ENCODE measurements at places on chromosomes 2 and 18. TPM values are rescaled to one million over a fixed set of nuclear protein-coding genes. Genes with fewer than 3 reads are reported as not detected.

DNA sequence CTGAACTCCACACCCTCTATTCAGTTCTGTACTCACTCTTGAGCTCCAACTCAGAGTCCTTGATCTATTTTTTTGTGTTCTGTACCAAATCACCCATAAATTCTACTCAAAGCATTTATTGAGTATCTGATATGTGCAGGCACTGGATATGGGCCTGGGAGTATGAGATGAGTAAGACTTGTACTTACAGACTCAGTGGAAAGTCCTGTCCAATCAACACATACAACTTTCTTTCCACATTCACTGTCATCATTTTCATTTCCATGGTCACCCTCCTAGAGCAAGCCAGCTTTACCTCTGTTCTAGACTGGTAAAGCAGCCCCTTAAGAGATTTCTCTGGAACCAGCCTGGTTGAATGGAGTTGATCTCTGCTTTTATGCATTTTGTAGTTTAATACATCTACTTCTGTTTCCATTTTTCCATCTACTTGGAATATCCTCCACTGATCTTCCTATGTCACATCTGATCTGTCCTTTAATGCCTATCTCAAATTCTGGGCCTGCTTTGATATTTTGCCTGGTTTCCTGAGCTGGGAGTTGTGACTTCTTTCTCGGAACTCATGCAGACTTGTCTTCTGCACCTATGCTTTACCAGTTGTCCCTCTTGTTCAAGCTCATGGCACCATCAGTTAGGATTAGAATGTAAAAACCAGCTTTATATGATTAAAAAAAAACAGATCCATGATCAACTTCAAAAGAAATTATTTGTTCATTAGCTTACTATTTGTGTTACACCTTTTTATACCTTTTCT, 96.9 kb upstream of the GLS start:
- DNase-seq, result no peak
- no peak overlapping the region for H3K4me3 ChIP-seq
- H3K4me1 ChIP-seq, result no peaks in the 10 kb centered on the region
- no peak overlapping the region for H3K27ac ChIP-seq

The ESCO1 gene
- 35.7 TPM for total RNA-seq

GRCh38 chr18:39521164-39521563, 1955.6 kb upstream of the CELF4 start:
- DNase-seq, result no peak
- no peaks in the 10 kb centered on the region for H3K4me1 ChIP-seq
- no peaks in the 10 kb centered on the region for H3K27me3 ChIP-seq
- no peaks in the 10 kb centered on the region for H3K36me3 ChIP-seq

- H3K36me3 ChIP-seq, result no peaks in the 10 kb centered on the region
- H3K27me3 ChIP-seq, result no peaks in the 10 kb centered on the region
- H3K4me1 ChIP-seq, result no peaks in the 10 kb centered on the region
- no peak overlapping the region for H3K27ac ChIP-seq
- H3K4me3 ChIP-seq, result no peak overlapping the region
Measured at GRCh38 chr2:9463698-9464034, 10.7 kb upstream of the IAH1 start.

The ST6GAL2 gene
- total RNA-seq, result not detected

DNA sequence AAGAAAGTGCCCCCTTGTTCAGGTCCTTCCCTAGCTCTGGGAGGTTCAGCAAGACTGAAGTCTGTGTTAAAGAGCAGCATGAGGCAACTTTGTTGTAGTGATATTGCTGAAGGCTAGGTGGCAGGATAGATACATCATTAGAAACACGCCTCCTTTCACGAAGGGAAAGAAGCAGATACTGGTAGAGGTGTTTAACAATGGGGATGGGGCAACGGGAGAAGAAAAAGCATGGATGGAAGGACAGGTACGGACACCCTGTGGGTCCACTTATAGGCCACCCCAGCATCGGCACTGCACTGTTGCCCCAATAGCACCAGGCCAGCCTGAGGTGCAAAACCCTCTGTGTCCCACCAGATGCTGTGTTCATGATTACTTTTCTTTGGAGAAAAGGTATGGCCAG, 3.5 kb upstream of the IGFBP5 start:
- no peaks in the 10 kb centered on the region for H3K4me1 ChIP-seq
- no peaks in the 10 kb centered on the region for H3K36me3 ChIP-seq
- no peak overlapping the region for H3K27ac ChIP-seq
- no peak overlapping the region for H3K4me3 ChIP-seq
- DNase-seq, result no peak
- H3K27me3 ChIP-seq, result no peaks in the 10 kb centered on the region

DNA sequence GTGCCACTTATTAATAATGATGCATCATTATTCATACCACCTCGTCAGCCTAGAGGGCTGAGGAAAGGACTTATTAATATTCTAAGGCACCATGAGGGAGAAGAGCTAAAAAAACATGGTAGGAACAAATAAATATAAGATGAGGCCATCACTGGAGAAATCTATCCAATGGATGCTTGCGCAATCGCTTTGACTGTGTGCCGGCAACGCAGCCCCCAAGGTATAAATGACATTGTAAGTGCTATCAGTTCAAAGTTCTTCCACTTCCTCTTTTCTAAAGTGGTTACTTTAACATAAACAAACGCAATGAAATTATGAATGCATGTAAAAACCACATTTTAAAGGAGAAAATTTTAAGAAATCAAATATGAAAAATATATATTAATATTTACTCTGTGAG, 164.6 kb downstream of the EIPR1 start:
- H3K27me3 ChIP-seq, result no peaks in the 10 kb centered on the region
- H3K27ac ChIP-seq, result no peak overlapping the region
- peaks cover 7% of the 10 kb centered on the region for H3K36me3 ChIP-seq
- H3K4me1 ChIP-seq, result no peaks in the 10 kb centered on the region
- no peak overlapping the region for H3K4me3 ChIP-seq

DNA sequence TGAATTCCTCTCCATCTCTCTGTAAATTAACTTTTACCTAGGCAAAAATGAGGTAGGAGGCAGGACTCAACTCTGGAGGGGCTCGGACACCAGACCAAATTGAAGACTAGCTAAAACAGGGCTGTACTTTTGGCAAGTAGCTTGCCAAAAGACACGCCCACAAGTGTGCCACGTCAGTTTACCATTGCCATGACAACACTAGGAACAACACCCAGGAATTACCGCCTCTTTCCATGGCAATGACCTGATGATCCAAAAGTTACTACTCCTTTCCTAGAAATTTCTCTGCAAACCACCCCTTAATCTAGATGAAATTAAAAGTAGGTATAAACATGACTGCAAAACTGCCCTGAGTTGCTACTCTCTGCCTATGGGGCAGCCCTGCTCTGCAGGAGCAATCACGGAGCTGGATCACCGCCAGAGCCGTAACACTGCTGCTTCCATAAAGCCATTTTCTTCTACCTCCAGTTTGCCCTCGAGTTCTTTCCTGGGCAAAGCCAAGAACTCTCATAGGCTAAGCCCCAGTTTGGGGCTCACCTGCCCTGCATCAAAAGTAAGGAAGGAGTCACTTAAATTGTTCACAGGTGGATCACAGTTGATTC, 66.0 kb upstream of the FAM136A start:
- DNase-seq, result no peak
- H3K27ac ChIP-seq, result no peak overlapping the region
- H3K27me3 ChIP-seq, result no peaks in the 10 kb centered on the region
- no peaks in the 10 kb centered on the region for H3K36me3 ChIP-seq
- no peaks in the 10 kb centered on the region for H3K4me1 ChIP-seq

DNA sequence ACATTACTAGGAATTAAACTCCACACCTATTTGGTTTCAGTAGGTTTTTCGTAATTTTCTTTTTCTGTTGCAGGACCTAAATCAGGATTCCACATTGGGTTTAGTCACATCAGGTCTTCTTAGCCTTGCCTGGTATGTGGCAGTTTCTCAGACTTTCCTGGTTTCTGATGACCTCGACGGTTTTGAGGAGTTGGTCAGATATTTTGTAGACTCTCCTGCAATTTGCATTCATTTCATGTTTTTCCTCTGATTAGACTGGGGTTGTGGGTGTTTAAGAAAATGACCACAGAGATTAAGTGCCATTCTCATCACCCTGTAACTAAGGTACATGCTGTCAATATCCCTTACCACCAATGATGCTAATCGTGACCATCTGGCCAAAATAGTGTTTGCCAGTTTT, 97.3 kb upstream of the ST6GAL2 start:
- no peak overlapping the region for H3K4me3 ChIP-seq

DNA sequence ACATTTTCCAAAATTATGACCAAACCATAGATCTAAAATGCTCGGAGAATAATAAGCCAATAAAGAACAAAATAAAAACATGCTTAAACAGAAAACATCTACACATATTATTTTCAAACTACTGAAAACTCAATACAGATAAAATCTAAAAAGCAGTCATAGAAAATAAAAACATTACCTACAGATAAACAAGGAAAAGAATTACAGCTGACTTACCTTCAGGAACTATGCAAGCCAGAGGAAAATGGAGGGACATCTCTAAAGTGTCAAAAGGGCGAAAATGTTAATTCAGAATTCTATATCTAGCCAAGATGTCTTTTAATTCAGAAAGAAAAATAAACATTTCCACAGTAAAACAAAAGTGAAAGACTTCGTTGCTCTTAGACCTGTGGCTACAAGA, 112.9 kb upstream of the GYPC start:
- no peaks in the 10 kb centered on the region for H3K27me3 ChIP-seq
- no peak overlapping the region for H3K4me3 ChIP-seq
- no peaks in the 10 kb centered on the region for H3K4me1 ChIP-seq
- no peak overlapping the region for H3K27ac ChIP-seq
- DNase-seq, result no peak
- H3K36me3 ChIP-seq, result no peaks in the 10 kb centered on the region

The MLPH gene
- 118 TPM for total RNA-seq

The ST8SIA5 gene
- total RNA-seq, result 0.09 TPM

The UPP2 gene
- total RNA-seq, result not detected

The MOCOS gene
- 22.8 TPM for total RNA-seq

The ZNF142 gene
- 42.7 TPM for total RNA-seq

- no peak for DNase-seq
- peak overlapping the region; percentile 46 for H3K27ac ChIP-seq
- H3K36me3 ChIP-seq, result no peaks in the 10 kb centered on the region
- no peaks in the 10 kb centered on the region for H3K4me1 ChIP-seq
Measured at GRCh38 chr2:74447230-74447999, 5.7 kb upstream of the RTKN start.

GRCh38 chr18:35029770-35030169, 11.4 kb upstream of the MAPRE2 start:
- H3K4me3 ChIP-seq, result peak overlapping the region; percentile 10
- no peak for DNase-seq
- H3K36me3 ChIP-seq, result no peaks in the 10 kb centered on the region
- H3K27me3 ChIP-seq, result no peaks in the 10 kb centered on the region
- H3K27ac ChIP-seq, result peak overlapping the region; percentile 79

The MPV17 gene
- 41.5 TPM for total RNA-seq

GRCh38 chr18:48734460-48734859, 195.6 kb downstream of the CTIF start:
- H3K36me3 ChIP-seq, result no peaks in the 10 kb centered on the region
- H3K27ac ChIP-seq, result no peak overlapping the region
- no peaks in the 10 kb centered on the region for H3K27me3 ChIP-seq
- no peak for DNase-seq

The PLGLB2 gene
- 5.4 TPM for total RNA-seq

The GPR45 gene
- not detected for total RNA-seq

- H3K4me1 ChIP-seq, result no peaks in the 10 kb centered on the region
- no peak overlapping the region for H3K4me3 ChIP-seq
- no peaks in the 10 kb centered on the region for H3K36me3 ChIP-seq
- no peak for DNase-seq
- no peaks in the 10 kb centered on the region for H3K27me3 ChIP-seq
Measured at GRCh38 chr2:142495141-142495540, 364.3 kb upstream of the LRP1B start.

GRCh38 chr18:10715791-10716190, 190.0 kb downstream of the NAPG start:
- no peak overlapping the region for H3K4me3 ChIP-seq
- DNase-seq, result no peak
- no peaks in the 10 kb centered on the region for H3K27me3 ChIP-seq
- no peaks in the 10 kb centered on the region for H3K36me3 ChIP-seq
- H3K27ac ChIP-seq, result no peak overlapping the region

GRCh38 chr2:207184348-207184747, 18.6 kb upstream of the KLF7 start:
- no peaks in the 10 kb centered on the region for H3K4me1 ChIP-seq
- H3K27me3 ChIP-seq, result no peaks in the 10 kb centered on the region

DNA sequence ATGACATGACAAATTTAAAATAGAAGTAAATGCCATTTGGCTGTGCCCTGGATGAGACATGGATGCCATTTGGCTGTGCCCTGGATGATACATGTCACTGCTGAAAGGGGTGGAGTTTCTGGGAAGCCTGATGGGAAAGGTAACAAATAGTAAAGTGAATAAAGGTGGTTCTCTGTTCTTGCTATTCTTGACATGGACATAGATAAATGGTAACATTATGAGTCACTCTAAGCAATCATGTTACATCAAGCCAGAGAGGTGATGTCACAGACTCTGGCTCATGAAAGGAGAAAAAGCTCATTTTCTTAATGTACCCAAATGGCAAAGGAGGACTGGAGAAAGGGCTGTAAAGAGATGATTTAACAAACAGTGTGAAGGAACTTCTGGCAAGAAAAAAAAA, 86.4 kb downstream of the EML6 start:
- H3K4me3 ChIP-seq, result no peak overlapping the region
- H3K4me1 ChIP-seq, result no peaks in the 10 kb centered on the region
- H3K27ac ChIP-seq, result no peak overlapping the region
- no peak for DNase-seq
- no peaks in the 10 kb centered on the region for H3K36me3 ChIP-seq

The RAPH1 gene
- 103 TPM for total RNA-seq

GRCh38 chr2:145789636-145790035, 1269.7 kb upstream of the ZEB2 start:
- H3K36me3 ChIP-seq, result no peaks in the 10 kb centered on the region
- H3K4me3 ChIP-seq, result no peak overlapping the region
- H3K27me3 ChIP-seq, result no peaks in the 10 kb centered on the region

The ZSWIM2 gene
- not detected for total RNA-seq

DNA sequence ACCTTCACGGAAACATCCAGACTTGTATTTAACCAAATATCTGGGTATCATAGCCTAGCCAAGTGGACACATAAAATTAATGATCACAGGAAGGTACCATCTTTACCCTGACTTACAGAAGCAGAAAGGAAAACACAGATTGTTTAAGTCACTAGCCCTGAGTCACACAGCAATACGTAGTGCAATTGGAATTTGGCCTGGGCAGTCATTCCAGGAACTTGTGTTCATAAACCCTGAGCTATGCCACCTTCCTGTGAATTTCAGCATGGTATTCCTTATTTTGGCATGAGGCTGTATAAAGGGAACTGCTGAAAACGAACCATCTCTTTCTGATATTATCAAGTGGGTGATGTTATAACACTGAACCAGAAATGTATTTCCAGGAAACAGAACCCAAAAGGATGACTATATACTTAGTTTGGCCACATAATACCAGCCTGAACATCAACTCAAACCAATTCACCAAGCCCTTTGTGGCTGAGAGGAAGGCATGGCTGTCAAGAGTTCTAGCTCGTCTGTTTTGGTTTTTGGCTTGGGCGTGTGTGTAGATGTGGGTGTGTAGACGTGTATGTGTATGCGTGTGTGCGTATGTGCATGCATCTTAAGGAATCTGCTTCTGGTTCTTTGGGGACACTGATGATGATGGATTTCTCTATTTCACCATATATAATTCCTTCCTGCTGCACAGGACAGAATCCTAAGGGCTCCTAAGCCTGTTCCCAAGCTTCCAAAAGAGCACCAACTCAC, 533.4 kb upstream of the ID2 start:
- H3K4me1 ChIP-seq, result no peaks in the 10 kb centered on the region
- DNase-seq, result no peak
- no peaks in the 10 kb centered on the region for H3K27me3 ChIP-seq
- H3K36me3 ChIP-seq, result no peaks in the 10 kb centered on the region

GRCh38 chr2:54565551-54565950, 109.4 kb downstream of the SPTBN1 start:
- no peak overlapping the region for H3K4me3 ChIP-seq
- H3K36me3 ChIP-seq, result no peaks in the 10 kb centered on the region
- peaks cover 46% of the 10 kb centered on the region for H3K4me1 ChIP-seq
- no peak for DNase-seq
- H3K27ac ChIP-seq, result no peak overlapping the region

The ARL4C gene
- 4.9 TPM for total RNA-seq

The NEUROD1 gene
- 3.5 TPM for total RNA-seq
